ENCODE measurements at places on chromosomes 5 and 9.
A peak's percentile ranks its signal among the peaks of the same experiment; 100 is the strongest.

- DNase-seq = peak; percentile 3
Observed at GRCh38 chr5:72818866-72819534, 2.5 kb downstream of the TNPO1 start.

DNA sequence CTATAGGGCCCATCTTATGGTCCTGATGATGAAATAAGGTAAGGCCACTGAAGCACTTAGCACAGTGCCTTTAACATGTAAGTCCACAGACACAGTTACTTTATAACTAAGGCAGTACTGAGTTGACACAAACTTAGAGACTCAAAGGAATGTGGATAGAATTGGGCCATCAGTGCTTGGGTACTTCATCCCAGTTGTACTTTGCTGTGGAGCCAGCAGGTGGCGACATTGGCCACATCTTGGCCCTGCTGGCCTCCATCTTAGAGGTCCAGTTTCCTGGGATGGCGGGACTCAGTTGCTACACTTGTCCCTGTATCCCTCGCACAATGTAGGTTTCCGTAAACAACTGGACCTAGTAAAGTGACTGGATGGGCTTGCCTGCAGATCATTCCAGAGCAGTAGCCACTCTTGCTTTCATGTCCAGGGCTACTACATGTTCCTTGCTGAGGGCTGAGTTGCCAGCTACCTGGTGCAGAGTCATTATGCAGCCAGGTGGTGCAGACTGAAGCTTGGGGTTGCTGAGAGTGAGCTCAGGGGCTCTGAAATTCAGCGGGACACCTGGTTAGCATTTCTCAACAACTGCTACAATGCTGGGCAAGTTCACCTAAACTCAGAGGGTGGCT lies 10.6 kb downstream of the MTAP start:
- DNase-seq = peak; percentile 44

GRCh38 chr5:125890511-125890931 lies 532.7 kb upstream of the GRAMD2B start:
- DNase-seq = no peak

DNA sequence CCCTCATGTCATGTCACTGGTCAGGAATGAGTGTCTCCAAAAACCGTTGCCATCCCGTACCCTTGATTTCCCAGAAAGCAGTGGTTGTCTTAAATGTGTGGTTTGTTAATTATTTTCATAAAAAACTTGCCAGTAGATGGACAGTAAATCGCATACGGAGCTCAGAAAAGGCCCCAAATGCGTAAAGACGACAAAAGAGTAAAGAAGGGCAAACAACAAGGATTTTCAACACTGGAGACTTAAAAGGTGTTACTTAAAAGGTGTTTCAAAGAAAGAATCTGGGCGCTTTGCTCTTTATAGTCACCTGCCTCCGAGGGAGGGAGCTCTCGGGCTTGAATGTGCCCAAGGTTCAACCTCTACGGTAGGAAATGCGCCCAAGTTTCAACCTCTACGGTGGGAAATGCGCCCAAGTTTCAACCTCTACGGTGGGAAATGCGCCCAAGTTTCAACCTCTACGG lies 734 bp downstream of the KIF27 start:
- no peak for DNase-seq

DNA sequence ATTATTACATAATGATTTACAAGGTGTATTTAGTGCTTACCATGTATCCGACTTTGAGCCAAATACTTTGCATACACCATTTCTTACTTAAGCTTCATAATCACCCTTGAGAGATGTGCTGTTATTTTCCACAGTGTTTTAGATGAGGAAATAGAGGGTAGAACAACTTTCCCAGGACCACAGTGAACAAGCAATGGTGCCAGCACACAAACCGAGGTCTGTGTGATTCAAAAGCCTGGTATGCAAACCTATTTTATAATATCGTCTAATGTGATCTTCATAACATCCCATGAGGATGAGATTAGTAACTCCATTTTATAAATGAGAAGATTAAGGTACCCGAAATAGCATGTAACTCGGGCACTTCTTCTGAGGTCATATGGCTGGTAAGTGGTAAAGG lies 294.7 kb downstream of the NSG2 start:
- no peak for DNase-seq

- no peak for DNase-seq
Observed at GRCh38 chr5:95007921-95008597, 276.8 kb downstream of the MCTP1 start.

GRCh38 chr9:107487521-107488374 lies 1.8 kb downstream of the KLF4 start:
- DNase-seq = no peak

DNA sequence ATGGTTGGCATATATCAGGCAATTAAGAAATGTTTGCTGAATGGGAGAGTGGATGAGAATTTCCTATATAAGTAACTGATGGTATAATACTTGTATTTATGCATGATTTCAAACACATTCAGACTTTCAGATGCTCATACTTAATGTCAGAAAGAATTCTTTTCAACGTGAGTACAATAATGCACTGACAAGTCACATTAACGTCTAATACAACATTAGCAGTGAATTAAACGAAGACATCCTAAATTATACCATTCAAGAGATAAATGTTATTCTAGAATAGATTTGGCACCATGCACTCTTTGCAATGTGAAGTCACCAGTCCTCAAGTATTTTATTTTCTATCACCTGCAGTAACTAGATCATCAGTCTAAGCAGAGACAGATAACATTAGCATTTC lies 712.9 kb downstream of the TLE1 start:
- DNase-seq = no peak

DNA sequence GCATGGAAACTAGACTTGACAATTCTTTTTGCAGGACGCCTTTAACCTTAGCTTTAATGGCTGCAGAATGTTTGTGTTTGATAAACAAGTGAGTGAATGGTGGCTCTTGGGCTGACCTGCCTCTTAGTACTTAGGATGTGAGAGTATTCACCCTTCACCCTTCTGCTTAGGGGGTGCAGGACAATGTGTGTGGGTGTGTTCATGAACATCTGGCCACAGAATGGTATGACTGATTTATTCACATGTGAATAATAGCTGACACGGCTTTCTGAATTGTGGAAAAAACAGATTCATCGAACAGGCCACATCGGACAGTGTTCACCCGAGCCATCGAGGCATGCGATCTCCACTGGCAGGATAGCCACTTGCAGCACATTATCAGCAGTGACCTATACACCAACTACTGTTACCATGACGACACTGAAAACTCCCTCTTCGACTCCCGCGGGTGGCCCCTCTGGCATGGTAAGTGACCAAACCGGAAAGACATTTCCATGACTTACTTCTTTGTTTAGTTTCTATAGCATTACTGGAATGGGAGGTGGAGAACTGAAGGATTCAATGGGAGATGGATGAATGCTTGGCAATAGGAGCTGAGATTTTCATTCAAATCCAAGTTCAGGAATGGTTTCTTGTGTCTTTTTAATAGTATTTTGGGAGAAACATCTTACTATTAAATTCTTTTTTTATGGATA lies 193.6 kb downstream of the ZSWIM6 start:
- DNase-seq = no peak

- no peak for DNase-seq
Observed at GRCh38 chr9:33184963-33185362, 17.8 kb upstream of the B4GALT1 start.

DNA sequence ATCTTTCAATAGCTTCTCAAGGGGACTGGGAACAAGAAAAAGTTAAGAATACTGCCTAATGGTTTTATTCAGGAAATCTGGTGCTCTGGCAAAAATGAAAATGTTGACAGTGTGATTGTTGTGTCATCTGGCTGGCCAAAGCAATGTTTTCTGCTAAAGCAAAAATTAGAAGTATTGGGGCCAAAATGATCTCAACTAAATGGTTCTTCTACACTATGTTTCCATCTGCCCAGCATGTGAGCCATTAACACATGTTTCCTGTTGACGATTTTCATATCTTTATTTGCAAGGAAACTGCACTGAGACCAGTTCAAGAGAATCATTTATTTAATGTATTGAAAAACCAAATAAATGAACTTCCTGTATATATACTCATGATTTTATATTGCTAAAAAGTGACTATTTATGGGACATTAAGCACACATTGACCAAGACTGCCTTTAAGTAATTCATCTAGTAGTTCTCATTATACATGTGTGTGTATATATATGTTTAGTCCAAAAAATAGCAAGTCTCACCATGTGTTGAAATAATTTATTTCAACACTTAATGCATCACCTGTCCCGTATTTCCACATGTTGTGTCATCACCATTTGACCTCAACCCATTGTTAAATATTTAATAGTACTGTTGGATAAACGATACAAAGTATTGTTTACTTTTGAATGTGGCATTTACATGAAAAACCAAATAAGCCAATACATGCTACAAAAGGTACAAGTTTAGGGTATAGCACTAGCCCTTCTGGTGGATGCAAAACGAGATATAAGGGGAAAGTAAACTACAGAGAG lies 7.5 kb upstream of the FST start:
- no peak for DNase-seq

DNA sequence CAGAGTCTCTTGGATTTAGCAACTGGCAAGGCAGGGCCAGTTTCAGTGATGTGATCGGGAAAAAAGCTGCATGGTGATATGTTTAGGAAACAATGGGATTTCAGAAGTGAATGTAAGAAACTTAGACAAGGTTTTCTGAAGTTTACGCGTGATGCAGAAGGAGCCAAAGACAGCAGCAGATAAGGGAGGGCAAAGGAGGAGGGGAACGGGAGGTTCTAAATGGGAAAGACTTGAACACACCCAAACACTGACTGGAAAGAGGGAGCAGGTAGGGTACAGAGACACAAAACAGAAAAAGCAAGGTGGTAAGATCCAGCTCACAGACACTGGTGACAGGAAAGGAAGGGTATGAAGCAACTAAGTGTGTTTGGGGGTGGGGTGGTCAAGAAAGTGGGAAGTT lies 115.4 kb downstream of the EPB41L4A start:
- no peak for DNase-seq

DNA sequence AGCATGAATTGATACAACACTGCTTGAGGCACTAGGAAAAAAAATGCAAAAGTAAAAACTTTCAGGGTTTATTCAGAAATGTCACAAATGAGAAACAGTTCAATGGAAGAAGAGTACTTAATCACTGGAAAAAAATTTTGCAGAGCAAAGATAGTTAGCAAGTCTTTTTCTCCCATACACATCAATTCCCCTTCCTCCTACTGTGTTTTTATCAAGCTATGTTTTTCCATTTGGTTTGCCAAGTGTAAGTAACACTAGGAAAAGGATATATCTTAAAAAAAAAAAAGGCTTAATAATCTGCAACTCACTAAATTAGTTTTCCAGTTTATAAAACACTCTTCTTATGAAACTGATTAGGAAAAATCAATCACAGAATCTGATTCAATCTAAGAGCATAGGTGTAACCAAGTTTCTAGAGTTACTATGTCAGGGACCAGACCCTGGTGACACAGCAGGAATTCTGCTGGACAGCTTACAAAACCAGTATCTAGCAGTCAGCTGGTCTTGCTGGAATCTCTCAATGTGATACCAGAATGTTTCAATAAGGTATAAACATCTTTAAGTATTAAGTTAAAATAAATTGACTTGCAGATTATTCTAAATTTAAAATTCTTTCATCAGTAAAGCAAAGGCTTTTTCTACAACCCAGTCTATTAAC lies 34.7 kb downstream of the RNF145 start:
- no peak for DNase-seq

GRCh38 chr9:128920381-128921058 lies at the start of gene PHYHD1:
Gene PHYHD1, plus strand, starts transcription at chr9:128920982. Its CDS starts 1,342 bp downstream, at chr9:128922324.
- DNase-seq = no peak

DNA sequence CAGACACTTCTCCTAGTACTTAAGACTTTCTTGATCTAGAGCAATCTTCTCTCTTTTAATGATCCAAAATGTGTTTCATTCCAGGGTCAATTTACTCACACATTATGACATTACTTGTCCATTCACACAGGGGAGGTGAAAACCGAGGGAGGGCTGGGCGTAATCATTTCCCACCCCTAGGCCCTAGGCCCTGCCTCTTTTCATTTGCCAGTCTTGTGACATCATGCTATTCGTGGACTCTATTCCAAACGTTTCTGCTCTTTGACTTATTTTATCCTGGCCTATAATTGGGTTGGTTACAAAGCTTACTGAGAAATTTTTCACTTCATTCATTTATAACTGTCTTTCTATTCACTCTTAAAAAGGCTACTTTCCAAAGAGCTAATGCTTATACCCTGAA lies 2.4 kb downstream of the DCAF12 start:
- DNase-seq = no peak

- no peak for DNase-seq
Observed at GRCh38 chr5:169410996-169411783, 110.3 kb upstream of the SLIT3 start.

GRCh38 chr5:122844136-122844909 lies 1.1 kb upstream of the SNX24 start:
- no peak for DNase-seq

DNA sequence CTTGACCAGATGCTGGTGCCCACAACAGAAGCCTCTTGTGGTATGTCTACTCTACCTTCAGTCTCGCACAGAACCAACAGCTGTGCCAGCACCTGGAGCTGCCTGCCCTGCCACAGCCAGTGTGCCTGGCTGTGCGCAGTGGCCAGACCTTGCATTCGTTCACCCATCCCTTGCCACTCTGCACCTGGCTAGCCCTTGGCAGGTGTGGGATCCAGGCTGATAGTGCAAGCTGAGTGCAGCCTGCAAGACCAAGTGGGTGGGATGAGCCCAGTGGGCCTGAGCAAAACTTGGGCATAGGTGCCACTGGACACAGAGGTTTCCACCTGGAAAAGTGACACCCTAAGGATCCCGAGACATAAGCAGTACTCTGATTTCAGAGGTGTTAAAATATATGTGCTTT lies 108.2 kb downstream of the ST8SIA4 start:
- no peak for DNase-seq

DNA sequence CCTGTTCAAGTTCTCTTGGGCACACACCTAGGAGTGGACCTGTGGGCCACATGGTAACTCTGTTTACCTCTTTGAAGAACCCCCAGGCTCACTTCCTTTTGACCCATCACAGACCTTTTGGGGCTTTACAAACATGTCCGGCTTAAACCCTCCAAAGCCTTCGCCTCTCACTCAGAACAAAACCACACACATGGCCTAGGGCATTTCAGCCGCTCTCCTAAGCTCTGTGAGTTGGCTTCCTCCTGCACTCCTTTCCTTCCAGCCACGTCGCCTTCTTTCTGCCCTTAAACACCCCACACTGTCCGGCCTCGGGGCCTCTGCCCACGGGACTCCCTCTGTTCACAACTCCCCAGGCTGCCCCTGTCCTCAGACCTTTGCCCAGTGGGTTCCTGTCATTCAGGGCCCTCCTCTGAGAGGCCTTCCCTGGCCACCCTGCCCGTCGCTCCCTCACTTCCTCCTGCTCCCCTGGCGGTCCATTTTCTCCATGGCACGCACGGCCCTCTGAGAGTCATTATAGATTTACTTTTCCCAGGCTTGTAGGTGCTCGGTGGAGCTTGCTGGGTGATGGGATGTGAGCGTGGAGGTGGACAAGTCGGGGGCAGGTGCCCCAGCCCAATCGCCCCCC lies 1.9 kb downstream of the DOK3 start:
- DNase-seq = no peak
